Stimulated activated naive CD4-positive, alpha-beta T cell (primary cell): ENCODE measurements at places on chromosomes 13 and 19.

- no peak for DNase-seq
Measured at GRCh38 chr13:26528527-26528926, 29.0 kb upstream of the WASF3 start.

- DNase-seq: no peak
Measured at GRCh38 chr13:32548837-32549236, 10.2 kb upstream of the N4BP2L2 start.

GRCh38 chr13:58329746-58330145, 698.2 kb downstream of the PCDH17 start:
- no peak for DNase-seq

GRCh38 chr19:13069415-13070359, 33.0 kb downstream of the LYL1 start:
- DNase-seq: no peak

DNA sequence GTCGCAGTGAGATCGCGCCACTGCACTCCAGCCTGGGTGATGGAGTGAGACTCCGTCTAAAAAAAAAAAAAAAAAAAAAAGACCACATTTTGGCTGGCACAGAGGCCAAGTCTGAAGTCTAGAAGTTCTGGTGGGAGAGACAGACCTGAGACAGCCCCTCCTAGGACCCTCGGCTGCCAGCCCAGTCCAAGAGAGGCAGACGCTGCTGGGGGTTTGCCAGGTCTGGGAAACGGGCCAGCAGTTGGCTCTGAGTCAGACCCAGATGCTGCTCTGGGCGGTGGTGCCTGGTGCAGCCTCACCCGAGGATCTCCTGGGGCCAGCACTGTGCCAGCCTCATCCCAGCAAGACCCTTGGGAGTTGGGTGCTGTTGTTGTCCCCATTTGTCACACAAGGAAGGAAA, 5.8 kb downstream of the FCHO1 start:
- no peak for DNase-seq

DNA sequence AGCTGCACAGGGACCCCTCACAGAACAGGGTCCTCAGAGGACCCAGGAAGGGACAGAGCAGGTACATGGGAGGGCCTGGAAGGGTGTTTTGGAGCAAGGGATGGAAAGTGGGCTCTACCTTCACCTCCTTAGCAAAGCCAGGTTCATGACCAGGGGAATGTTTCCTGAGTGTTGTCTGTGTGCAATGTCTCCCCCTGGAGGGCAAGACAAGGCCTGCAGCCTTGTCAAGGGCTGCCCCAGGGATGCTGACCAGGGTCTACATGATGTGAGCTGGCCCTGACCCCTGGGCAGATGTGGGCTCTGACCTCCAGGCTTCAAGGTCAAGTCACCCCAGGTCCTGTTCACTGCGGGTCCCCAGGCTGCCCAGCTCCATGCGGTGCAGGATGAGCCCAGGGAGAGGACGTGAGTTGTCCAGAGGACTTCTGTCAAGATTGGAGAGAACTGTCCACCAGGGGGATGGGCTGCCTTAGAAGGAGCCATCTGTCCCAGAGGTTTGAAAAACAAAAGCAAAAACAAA, 1.0 kb upstream of the CEACAM1 start:
- peak; percentile 46 for DNase-seq

DNA sequence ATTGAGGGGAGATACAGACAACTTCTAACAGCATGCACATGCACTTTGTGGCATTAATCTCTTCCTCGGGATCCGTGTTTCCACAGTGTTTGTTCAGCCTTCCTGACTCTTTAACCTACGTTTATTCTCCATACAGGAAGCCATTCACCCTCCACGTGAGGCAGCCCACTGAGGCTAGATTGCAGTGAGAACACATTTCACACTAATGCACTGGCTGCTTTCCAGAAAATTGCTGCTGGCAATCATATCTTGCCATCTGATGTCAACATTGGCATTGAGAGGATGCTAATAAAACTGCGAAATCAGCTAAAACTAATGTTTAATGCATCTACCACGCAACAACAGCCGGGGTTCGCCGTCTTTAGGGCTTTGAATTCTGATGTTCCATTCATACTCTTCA, 30.0 kb downstream of the DCLK1 start:
- no peak for DNase-seq

DNA sequence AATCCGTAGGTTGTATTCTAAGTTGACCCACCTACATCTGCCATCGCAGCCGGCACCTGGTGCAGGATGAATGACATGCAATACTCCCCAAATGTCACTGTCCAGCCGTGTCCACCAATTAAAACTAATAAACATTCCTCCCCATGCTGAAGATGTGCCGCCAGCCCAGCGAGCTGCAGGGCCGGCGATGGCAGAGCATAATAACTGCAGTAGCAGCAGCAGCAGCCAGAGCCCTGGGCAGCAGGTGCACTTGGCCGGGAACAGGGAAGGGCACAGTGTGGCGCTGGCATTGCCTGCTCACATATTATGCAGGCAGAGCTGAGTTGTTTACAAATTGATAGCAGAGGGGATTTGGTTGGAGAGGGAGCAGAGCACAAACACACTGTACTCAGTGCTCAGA, 754.9 kb downstream of the OLFM4 start:
- DNase-seq: no peak

- DNase-seq: no peak
Measured at GRCh38 chr13:41075485-41075884, 14.2 kb downstream of the WBP4 start.

DNA sequence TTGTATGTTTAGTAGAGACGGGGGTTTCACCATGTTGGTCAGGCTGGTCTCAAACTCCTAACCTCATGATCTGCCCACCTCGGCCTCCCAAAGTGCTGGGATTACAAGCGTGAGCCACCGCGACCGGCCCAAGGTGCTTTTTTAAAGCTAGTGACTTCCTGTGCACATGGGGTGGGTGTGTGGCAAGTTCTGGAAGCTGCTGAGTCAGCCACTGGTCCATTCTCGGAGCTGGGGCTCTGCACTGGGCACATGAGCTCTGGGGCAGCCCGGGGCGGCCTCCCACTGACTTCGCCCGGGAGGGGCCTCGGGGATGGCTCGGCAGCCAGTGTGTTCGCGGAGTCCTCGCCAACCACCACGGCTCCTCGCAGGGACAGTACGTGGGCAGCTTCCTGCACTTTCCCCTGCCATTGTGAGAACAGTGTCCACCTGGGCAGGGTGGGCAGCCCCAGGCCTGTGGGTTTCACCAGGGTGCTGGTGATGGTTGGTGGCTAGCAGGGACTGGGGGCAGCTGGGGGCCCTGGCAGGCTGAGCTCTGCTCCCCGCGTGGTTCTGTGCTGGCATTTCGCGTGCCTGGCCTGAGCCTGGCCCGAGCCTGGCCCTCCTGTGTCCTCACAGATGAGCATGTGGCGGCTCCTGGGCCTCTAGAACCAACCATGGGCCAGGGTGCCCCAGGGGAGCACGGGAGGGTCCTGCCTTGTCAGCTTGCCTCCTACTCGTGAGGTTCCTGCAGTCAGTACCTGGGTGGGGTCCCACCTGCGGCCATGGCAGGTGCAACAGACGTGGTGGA, 12.2 kb downstream of the CBARP start:
- no peak for DNase-seq

DNA sequence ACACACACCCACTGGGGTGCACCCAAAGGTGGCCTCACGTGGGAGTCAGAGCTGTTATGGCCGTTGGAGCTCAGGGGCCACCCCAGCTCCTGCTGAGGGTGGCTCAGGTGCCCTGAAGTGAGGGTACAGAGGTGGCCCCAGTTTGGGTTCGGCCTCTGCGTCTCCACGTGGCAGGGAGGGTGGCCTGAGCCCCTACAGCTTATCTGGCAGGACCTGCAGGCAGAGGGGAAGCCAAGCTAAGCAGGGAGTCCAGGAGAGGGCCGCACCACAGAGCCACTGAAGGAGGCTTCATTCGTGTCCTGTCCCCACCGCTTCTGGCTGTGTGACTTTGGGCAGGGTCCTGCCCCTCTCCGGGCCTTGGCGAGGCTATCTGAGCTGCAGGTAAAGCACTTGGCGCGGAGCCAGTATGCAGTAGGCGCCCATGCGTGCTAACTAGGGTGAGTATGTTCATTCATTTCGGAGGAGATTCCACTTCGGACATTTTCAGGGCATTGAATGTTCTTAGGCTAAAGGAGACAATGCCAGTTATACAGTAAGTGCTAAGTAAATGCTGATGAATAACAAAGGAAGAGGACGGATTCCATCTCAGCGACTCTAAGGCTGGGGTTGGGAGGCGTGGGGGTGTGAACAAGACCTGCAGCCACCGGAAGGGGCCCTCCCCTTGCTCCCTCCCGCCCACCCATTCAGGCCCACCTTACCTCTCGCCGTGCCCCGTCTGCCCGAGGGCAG, 4.9 kb downstream of the REX1BD start:
- no peak for DNase-seq

DNA sequence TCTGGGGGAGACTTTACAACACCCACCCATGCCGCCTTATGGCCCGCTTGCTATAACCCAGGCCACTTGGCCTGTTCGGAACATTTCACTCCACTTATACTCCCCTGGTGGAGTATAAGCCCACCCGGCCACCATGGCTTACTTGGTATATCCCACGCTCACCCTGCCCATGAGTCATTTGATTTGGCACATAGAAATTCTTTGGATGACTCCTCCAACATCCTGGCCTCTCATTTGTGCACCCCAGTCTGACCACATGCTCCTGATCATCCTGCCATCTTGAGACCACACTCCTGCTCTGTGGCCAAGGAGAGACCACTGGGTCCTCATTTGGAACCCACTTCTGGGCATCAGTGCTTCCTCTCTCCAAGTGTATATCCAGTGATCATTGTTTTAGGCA, 5.2 kb downstream of the SPACA6 start:
- no peak for DNase-seq

- no peak for DNase-seq
Measured at GRCh38 chr13:23986619-23987018, 89.3 kb upstream of the C1QTNF9B start.

- no peak for DNase-seq
Measured at GRCh38 chr19:4970558-4971423, 1.9 kb downstream of the KDM4B start.

DNA sequence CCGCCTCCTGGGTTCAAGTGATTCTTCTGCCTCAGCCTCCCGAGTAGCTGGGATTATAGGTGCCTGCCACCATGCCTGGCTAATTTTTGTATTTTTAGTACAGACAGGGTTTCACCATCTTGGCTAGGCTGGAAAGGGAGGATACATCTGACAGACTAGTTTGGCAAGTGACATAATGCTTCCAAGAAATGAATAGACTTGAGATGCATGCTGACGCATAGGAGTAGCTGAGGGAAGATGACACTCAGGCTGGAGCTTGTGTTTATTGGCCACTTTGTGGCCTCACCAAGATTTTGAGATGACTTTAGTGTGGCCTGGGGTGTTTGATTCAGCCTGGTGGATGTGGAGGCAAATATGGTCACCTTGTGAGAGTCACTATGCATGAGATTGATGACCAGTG, 4.0 kb downstream of the ZNF586 start:
- DNase-seq: no peak

DNA sequence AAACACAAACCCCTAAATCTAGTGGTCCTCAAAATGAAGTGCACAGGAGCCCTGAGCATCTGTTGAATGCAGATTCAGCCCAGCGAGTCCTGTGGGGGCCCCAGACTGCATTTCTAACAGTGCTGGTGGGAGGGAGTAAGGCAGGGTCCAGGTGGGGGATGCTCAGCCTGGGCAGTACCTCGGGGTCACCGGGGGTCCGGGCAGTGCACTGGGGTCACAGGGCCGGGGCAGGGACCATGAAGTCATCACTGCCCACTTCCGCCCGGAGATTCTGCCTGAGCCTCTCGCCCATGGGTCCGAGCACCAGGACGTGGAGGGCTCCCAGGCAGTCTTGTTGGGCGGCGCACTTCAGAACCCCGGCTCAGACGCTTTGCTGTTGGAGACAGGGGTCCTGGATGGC, 838 bp upstream of the ATP4B start:
- DNase-seq: no peak

DNA sequence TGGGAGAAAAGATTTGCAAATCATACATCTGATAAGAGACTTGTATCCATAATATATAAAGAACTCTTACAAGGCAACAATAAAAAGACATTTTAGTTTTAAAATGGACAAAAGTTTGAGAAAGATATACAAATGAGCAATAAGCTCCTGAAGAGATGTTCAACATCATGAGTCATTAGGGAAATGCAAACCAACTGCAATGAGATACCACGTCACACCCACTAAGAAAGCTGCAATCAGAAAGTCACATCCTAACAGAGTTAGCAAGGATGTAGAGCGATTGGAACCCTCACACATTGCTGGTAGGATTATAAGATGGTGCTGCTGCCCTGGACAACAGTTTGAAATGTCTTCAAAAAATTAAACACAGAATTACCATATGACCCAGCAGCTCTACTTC, 50.3 kb downstream of the GSX1 start:
- DNase-seq: no peak

GRCh38 chr13:46297361-46297811, 85.7 kb downstream of the LRRC63 start:
- DNase-seq: no peak

GRCh38 chr19:964761-965694, 19.1 kb upstream of the WDR18 start:
- DNase-seq: no peak

DNA sequence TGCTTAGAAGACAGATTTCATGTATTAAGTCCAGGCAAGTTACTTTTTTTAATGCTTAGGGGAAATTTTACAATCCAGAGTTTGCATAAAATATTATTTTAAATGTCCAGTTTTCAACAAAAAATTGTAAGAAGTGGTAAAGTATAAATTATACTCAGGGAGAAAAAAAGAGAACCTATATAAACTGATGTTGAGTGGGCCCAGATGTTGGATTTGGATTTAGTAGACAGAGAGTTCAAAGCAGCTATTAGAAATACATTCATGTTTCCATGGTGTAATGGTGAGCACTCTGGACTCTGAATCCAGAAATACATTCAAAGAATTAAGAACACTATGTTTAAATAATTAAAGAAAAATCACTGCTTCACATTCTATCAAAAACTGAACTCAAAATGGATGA, 349.9 kb upstream of the ZNF507 start:
- no peak for DNase-seq

DNA sequence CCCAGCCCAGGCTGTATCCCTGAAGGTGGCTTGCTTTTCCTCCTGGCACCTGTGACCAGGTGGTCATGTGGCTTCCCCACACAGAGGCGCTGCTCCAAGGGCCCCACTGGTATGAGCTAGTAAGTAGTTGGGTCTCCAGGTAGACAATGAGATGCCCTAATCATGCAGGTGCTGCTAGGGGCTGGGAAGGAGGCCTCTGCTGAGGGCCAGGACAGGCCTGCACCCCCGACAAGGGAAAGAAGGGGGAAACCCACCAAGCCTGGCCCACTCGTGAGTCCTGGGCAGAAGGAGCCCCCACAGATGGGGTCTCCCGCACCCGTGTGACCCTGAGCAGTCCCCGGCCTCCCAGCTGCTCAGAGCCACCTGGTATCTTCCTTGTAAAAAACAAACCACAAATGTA, 13.2 kb downstream of the PEX11G start:
- no peak for DNase-seq

- no peak for DNase-seq
Measured at GRCh38 chr19:48595171-48595570, 11.4 kb upstream of the SPACA4 start.

DNA sequence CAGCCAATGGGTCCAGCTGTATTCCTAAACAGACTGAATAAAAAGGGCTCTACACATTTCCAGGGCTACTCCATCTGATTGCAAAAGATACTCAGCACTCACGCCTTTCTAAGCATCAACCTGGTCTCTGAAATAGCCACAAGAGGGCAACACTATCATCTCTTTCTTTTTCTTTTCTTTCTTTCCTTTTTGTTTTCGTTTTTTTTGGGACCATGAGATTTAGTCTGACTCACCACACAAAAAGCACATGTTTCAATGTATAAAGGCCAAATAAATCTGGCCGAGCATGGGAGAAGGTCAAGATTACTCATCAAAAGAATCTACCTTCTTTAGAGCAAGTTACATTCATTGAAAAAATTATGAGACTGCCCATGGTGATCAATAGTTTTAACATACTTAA, 805.6 kb upstream of the ARGLU1 start:
- DNase-seq: no peak
